ENCODE measurements at places on chromosomes 1 and 21.

GRCh38 chr1:215878843-215879242 is 311.7 kb downstream of the KCTD3 start:
- DNase-seq = no peak

DNA sequence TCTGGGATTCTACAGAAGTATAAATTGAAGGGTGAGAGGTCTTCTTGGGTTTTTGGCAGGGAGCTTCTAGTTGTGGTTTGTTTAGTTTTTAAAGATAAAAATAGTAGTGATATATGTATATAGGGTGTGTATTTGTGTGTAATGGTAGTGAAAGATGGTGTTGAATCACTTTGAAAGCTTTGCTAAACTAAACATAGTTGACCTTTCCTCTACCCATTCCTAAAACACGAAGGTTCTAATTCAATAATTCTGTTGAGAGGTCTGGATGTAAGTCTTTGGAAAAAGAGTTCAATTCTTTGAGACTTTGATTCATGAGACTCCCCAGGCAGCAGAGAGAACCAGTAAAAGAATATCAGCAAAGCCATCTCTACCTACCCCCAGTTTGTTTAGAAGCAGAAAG is 247.9 kb upstream of the DUSP10 start:
- DNase-seq = no peak

GRCh38 chr1:10680487-10680886 is 116.0 kb downstream of the CASZ1 start:
- no peak for DNase-seq

GRCh38 chr1:34739613-34740012 is 15.2 kb upstream of the GJB5 start:
- no peak for DNase-seq

All from CD4-positive, alpha-beta T cell treated with Interleukin-21 for 1 hour (primary cell).